ENCODE measurements at places on chromosomes 3 and 15.

GRCh38 chr15:62790546-62790945 is 252.0 kb upstream of the TPM1 start:
- DNase-seq = no peak

DNA sequence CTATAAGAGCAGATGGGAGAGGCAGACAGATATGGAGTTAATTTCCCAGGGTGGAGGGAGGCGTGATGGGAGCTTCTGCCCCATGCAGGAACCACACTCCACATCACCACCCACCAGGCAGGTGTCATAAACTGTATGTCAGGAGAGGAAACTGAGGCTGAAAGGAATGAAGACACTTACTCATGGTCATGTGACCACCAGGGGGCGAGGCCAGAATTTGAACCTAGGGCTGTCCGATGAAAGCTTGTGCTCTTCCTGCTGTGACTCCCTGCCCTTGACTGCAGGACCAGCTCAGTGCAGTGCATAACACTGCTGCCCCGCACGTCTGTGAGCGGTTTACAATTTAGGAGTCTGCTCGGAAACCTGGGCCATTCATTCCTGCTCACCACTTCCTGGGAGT is 28.8 kb downstream of the NUP210 start:
- no peak for DNase-seq

GRCh38 chr3:15097891-15098290 is 1.1 kb downstream of the RBSN start:
- DNase-seq = no peak

DNA sequence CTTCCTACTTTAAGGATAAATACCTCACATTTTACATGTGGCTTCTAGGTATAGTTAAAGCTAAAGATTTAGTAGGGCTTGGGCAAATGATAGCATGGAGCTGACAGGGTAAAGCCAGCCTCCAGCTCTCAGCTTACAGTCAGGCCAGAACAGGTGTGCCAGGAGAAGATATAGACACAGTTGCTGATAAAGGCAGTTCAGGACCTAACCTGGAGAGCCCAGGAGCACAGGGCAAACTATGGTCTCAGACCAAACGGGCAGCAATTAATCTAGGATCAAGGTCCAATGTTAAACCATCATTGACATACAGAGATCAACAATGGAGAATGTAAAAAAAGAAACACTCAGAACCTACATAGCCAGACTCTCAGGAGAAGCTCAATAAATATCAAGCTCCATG is 4.0 kb downstream of the WDR49 start:
- DNase-seq = no peak

GRCh38 chr3:192577271-192577670 is 150.1 kb downstream of the FGF12 start:
- DNase-seq = no peak

DNA sequence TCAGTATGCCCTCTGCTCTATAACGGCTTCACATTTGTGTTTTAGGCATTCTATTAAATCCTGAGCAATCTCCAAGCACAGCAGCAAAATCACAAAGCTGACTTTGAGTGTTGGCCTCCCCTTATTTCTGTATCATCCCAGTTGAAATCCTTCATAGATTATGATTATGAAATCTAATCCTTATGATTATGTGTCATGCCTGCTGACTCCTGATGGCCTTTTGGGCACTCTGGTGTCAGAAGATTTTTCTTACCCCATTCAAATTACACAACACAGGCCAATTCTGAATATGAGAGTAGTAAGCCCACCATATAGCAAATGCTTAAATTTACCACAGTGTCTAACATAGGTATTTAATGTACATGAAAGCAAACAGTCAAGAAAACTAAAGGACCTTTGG is 34.3 kb downstream of the CDV3 start:
- DNase-seq = no peak

DNA sequence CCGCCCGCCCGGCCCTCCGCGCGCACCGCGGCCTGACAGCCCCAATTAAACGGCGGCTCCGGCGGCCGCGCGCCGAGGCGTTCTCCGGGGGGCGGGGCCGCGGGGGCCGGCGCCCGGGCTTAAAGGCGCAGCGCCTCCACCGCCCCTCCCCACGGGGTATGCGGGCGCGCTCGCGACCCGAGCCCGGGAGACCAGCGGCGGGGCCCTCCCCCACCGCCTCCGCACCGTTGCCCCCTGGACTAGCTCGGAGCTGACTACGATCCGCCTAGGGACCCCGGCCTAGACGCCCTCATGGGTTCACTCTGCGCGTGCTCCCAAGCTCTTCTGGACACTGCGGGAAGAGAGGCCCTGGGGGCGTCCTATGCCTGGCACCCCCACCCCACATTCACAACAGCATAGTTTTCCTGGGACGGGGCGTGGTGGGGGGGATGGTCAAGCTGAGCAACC is at the start of gene DUSP7:
TSS of gene DUSP7 (minus strand) at position 51 of the 447 bp plus-strand sequence. CDS start 205 bp downstream, outside the sequence.
- DNase-seq = peak; percentile 59

- peak; percentile 38 for DNase-seq
Observed at GRCh38 chr3:15360788-15361493, 28.6 kb upstream of the SH3BP5 start.

DNA sequence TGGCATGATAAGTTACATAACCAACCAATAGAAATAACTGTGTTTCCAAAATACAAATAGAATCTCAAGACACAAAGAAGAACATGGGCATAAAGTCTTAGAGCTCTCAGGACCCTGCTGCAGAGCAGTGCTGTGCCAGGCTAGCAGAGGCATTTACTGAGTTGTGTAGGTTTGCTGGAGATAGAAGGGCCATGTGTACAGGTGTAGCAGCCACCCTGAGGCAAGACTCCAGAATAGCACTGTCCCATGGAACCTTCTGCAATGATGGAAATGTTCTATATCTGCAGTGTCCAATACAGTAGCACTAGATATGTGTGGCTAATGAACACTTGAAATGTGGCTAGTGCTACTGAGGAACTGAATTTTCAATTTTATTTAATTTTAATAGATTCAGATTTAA is 267.0 kb upstream of the UMPS start:
- no peak for DNase-seq

GRCh38 chr3:39251576-39251975 is 28.3 kb downstream of the CX3CR1 start:
- DNase-seq = no peak
